ENCODE measurements at places on chromosomes 2 and 18.

GRCh38 chr2:106184394-106184793 lies 9.7 kb downstream of the UXS1 start:
- no peak for DNase-seq

DNA sequence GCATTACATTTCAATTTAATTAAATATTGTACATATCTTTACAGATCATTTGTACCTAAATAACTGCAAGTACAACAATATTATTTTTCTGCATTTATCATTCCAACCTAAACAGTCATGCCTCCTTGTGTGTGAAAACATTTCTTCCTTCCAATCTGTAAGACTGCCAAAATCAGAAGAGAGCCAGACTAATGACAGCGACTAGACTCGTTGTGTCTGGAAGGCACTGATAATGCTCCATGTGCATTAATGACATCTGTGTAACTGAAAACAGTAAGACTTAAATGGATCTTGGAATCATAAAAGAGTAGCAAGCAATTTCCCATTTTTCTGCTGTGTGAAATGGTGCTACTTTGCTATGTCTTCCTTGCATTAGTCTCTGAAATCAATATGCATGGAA lies 278.0 kb upstream of the DSEL start:
- DNase-seq, result no peak

- no peak for DNase-seq
These were observed 18.8 kb downstream of the FSIP2 start for GRCh38 chr2:185757356-185757755.

DNA sequence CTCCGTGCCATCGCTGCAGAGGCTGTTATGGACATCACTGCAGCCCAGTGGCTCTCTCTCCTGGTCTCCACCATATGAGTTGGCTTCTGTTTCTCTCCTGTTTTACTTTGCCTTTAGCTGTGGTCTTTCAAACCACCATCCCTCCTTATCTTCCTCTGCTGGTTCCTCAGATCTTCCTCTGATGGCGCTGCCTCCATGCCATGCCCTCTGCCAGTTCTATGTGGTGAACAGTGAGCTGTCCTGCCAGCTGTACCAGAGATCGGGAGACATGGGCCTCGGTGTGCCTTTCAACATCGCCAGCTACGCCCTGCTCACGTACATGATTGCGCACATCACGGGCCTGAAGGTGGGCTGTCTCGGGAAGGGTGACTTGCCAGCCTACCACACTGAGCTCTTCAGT lies 13.1 kb downstream of the TYMS start:
- DNase-seq, result no peak

- no peak for DNase-seq
These were observed 113.7 kb downstream of the B3GNT2 start for GRCh38 chr2:62309465-62310091.

- no peak for DNase-seq
These were observed 398.3 kb downstream of the TMX3 start for GRCh38 chr18:68316636-68317035.

GRCh38 chr2:44181648-44182047 lies 13.0 kb downstream of the PPM1B start:
- no peak for DNase-seq
